HuH-7 (cell line): ENCODE measurements at places on chromosomes 1 and 21.
A peak's percentile ranks its signal among the peaks of the same experiment; 100 is the strongest.

GRCh38 chr1:114134518-114134917 is 19.2 kb downstream of the SYT6 start:
- DNase-seq, result no peak

DNA sequence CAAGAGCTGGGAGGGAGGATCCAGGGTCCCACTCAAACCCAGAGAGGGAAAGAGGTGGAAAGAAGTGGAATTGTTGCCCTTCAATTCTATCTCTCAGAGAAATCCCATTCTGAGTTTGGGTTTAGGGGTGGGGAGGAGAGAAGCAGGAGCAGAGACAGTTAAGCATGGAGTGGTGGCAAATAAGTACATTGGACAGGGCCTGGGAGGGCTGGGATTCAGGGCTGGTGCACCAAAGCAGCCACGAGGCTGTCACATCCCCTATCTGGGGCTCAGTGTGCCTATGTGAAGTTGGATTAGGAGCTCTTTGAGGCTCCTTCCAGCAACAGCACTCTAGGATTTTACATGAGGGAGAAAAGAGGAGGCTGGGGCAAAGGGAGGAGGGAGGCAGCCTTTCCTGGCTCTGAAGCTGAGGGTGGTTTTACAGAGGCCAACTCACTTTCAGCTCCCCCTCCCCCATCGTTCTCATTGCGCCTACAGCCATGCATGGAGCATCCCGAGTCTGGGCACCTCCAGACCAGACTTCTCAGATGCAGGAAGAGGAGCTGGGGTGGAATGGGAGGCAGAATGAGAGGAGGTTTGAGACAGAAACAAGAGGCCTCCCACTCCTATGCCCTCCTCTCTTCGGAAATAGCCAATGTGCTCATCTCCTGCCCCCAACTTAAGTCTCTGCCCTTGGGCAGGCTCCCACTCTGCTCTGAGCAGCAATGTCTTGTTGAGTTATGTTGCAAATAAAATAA is 3.0 kb upstream of the SYT6 start:
- DNase-seq, result no peak

DNA sequence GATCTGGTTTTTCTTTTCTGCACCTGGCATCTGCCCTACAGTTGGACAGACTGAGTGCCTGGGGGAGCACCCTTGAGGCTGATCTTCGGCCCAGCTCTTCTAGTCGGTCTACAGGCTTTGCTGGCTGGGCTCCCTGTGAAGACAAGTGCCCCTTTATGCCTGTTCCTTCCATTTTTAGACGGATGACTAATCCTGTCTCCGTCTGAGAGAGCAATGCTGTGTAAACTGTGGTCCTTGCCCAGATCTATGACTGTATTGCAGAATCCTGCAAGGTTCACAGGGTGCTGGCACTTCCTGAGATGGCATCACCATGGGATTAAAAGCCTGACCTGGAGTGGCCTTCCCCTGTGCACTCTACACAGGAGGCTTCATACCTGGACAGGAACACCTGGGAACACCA is 47.6 kb upstream of the SAMD13 start:
- no peak for DNase-seq

- DNase-seq, result no peak
Observed at GRCh38 chr1:162928141-162928540, 67.2 kb upstream of the CCDC190 start.

DNA sequence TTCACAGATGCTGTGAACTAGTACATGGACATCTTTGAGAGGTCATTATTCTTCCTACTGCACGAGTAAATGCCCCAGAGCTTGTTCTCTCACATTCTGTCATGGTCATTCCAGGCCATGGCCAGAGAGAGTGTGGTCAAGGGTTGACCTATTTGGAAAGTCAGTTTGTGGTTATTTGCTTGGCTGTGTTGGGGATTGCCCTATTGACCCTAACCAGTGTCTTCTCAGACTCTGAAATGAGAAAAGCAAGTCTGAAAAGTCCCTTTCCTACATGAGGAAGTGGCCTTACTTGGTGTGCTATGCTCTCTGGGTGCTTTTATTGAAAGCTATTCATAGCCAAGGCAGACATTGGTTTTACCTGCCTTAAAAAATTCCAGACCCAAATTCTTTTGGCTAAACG is 26.6 kb downstream of the CLIC6 start:
- DNase-seq, result no peak

DNA sequence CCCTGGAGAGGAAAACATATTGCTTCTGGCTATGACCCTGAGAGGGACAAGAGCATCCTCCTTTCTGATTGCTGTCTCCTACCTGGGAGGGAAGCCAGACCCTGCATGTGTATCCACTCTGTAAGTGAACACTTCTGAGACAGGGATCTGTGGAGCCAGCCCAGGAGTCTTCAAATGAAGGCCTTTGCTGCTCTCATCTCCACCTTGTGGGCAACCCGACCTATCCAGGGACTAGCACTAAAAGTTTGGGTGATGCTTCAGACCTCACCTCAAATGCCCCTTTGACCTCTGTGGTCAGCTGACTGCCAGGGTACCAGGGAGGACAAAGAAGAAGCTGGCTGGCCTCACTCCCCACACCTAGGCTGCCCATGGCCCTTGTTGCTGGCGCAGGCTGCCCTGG is 64.7 kb downstream of the KCND3 start:
- DNase-seq, result no peak

GRCh38 chr1:27655151-27655937 is 16.6 kb downstream of the IFI6 start:
- no peak for DNase-seq

DNA sequence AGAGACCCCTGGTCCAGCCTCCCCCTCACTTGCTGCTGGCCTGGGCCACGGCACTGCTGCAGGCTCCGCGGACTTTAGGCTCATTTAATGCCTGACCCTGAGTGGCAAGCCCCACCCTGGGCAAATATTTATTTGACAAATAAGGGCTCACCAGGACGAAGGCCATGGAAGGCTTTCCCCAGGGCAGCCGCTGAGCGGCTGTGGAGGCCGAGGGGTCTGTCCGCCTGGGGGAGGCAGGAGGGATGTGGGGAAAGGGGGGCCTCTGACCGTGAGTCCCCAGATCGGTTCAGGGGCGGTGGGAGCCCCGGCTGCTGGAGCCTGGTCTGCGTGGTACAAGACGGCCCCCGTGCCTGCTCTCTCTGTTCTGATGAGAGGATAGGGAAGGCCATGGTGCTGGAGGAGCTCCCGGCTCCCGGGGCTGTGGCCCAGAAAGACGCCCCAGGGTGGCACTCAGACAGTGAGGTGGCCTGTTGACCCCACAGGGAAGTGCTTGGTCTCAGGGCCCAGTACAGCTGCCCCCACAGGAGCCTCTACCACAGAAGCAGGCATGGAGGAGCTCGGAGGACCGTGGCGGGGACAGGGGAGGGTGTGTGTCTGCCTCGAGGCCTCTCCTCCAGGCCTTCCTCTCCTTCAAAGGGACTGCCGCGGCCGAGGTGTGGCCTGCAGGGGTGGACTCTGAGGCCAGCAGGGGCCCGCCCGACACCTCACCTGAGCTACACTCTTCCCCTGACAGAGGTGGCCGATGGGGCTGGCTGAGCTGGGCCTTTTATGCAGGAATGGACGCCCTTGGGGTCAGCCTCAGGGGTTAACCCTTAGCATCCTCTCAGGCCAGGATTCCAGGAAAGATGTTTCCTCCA is 9.1 kb upstream of the C1orf159 start:
- DNase-seq, result peak; percentile 96

GRCh38 chr1:91314643-91315042 is 90.0 kb downstream of the HFM1 start:
- no peak for DNase-seq

GRCh38 chr1:226548256-226549093 is at the start of gene STUM:
STUM (plus strand) TSS chr1:226548764; CDS start chr1:226548905, 141 bp downstream.
- peak; percentile 57 for DNase-seq

DNA sequence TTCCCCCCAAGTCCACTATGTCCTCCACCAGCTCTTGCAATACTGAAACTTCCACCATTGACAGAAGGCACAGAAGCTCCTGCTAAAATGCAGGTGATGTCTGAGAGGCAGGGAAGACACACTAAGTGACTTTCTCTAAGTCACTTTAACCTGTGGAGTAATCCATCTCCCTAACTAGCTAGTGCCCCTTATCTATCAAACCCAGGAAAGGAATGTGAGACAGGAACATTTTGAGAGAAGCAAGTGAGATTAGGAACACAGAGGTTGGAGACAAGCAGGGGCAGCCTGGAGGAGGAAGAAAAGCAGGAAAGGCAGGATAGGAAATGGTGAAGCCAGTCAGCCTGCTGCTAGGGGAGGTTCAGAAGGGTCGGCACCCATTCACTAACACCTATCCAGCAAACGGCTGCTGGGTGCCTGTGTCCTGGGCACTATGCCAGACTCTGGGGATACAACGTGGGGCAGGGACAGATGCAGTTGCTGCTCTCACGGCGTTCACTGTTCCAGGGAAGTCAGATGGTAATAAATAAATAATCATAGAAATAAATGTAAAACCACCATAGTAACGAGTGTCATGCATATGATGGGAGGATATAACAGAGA is 7.0 kb downstream of the GPA33 start:
- DNase-seq, result no peak

GRCh38 chr1:178986204-178986603 is 39.5 kb upstream of the FAM20B start:
- DNase-seq, result no peak

- no peak for DNase-seq
Observed at GRCh38 chr1:166282391-166283137, 115.8 kb upstream of the FAM78B start.

- DNase-seq, result peak; percentile 9
Observed at GRCh38 chr1:101071470-101071891, 45.9 kb upstream of the DPH5 start.

DNA sequence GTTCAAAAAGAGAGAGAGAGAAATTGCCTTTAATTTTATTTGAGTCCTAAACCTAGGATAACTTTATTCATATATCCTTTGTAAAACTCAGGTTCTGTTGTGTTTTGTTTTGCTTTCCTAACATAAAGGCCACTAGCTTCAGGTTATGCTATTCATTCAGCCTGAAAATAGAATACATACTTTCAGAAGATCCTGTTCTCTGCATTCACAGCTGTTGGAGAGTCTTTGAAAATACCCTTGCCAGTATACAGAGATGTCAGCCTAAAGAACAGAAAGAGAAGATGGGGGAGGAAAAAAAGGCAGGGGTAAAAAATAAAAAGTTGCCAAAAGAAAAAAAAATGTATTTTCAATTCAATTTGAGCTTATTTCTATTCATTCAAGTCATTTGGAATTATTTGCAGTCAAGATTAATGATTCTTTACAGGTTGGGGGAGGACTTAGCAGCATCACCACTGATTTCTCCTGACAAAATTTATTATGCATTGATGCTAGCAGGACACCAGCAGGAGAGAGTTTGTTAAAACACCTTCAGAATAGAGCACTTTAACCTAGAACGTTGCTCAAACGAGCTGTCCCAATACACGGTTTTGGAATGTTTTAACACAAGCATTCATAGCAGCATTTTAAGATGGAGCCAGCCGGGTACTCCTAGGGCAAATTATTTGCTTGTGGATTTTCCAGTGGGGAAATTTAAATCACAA is 318.5 kb downstream of the NTNG1 start:
- no peak for DNase-seq

GRCh38 chr1:91397605-91398004 is 7.0 kb downstream of the HFM1 start:
- DNase-seq, result no peak

GRCh38 chr1:43979528-43980254 is 681 bp downstream of the B4GALT2 start:
- DNase-seq, result no peak

- DNase-seq, result no peak
Observed at GRCh38 chr1:3217979-3218679, 149.1 kb downstream of the PRDM16 start.

GRCh38 chr1:205348554-205349487 is 7.9 kb downstream of the KLHDC8A start:
- no peak for DNase-seq

DNA sequence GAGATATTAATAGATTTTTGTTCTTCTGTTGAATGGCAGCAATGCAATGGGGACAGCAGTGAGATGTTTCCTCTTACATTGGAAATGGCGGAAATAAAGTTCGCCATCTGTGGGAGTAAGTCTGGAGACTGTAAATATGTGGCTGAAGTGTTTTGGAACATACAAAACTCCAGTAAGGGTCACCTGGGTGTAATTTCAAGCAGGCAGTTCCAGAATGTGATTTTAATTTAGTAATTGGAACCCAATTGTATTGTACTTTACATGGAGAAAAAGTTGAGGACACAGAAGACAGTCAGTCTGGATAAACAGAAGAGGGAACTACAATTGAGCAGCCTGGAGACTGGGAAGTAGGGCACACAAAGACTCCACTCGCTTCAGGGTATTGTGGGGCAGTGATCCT is 108.6 kb downstream of the NTMT2 start:
- DNase-seq, result no peak

- no peak for DNase-seq
Observed at GRCh38 chr1:237031480-237031879, 10.5 kb upstream of the RYR2 start.

DNA sequence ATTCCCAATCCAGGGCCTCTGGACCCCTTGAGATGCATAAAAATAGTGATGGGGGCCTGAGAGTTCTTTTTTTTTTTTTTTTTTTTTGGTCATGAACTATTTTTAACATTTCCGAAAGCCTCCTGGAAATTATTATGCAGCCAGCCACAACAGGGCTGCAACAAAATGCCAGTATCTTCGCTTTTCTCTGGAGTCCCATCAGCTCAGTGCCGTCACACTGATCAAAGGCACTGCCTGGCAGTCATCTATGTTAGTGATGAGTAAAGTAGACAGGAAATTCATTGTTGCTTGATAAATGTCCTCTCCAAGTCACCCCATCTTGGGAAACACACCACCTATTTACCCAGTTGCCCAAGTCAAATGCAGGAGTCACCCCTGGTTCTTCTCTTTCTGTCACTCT is 15.2 kb upstream of the PEF1 start:
- DNase-seq, result no peak

DNA sequence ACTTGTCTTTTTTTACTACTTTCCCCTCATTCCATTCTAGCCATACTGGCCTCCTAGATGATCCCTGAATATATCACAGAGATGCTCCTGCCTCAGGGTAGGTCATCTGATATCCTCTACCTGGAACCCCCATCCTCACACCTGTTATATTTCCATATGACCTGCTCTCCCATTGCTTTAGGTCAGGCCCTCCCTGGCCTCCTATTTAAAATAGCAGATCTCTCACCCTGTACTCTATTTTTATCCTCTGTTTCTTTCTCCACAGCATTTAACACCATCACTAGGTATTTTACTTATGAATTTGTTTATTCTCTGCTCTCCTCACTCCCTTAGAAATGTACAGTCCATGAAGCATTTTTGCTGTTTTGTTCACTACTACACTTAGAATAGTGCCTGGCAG is 13.6 kb downstream of the PIK3R3 start:
- no peak for DNase-seq

- DNase-seq, result no peak
Observed at GRCh38 chr1:207740207-207740606, 11.6 kb upstream of the CD46 start.

GRCh38 chr1:17119076-17119772 is at the start of gene PADI2:
PADI2 (minus strand) TSS chr1:17119451; CDS start chr1:17119371, 80 bp downstream.
- no peak for DNase-seq

DNA sequence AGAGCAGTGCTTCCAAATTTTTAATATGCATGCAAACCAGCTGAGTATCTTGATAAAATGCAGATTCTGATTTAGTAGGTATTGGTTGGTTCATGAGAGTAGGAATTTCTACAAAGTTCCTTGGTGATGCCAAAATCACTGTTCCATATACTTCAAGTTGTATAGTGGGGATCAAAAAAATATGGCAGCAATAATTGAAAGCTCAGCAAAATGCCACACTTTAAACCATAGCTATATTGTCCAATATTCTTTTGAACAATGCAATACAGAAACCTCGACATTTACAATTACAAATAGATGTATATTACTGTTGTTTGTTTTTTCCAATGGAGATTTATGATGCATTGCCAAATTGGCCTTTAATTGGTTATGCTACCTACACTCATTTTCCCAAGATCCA is 55.7 kb upstream of the NCAM2 start:
- DNase-seq, result no peak

GRCh38 chr1:151547119-151547899 is 7.2 kb downstream of the TUFT1 start:
- DNase-seq, result peak; percentile 63
